ENCODE measurements at places on chromosomes 7 and 10.
A peak's percentile ranks its signal among the peaks of the same experiment; 100 is the strongest.

DNA sequence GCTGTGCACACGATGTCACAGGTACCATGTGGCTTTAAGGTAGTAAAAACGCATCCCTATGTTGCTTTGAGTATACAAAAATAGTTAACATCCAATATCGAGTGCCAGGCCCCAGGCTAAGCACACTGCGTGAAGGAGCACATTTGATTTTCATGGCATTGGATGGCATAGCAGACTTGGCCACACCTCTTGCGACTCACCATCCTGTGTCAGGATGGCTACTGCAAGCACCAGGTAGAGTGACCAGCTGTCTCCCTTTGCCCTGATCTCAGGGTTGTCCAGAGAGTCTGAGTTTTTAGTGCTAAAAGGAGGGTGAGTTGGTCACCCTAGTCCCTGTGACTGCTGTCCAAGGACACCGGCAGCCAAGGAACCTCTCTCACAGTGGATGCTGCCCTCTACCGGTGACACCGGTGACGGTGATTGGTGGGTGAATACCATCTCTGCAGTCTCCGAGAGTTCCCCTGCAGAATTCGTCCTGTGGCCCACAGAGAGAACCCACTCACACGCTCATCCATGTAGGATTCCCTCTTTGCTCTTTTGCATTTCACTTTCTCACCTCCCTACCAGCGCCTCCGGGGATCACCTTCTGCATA, 76.1 kb downstream of the BICC1 start:
- no peak for DNase-seq

DNA sequence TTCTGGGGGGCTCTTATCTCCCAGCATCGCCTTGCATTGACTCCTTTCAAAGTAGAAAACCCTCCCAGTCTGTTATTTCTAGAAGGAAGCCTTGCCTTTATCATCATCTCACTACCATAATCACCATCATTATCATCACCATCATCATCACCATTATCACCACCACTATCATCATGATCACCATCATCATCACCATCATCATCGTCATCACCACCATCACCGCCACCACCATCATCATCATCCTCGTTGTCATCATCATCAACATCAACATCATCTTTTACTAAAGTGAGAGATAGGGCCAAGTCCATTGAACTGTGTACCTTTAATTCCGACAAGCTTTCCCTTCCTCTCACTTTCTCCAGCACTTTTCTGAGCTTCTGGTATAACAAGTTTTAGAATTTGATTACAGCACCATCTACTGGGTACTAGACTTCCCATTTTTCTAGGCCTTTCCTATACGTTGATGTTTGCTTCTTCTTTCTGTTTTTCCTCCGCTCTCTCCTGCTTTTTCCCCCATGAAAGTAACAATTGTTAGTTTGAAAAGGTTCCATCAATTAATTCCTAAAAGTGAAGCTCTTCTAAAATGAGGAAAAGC, 226.4 kb downstream of the BUB3 start:
- no peak for DNase-seq

GRCh38 chr10:113061054-113061430, 111.0 kb downstream of the TCF7L2 start:
- DNase-seq = no peak

DNA sequence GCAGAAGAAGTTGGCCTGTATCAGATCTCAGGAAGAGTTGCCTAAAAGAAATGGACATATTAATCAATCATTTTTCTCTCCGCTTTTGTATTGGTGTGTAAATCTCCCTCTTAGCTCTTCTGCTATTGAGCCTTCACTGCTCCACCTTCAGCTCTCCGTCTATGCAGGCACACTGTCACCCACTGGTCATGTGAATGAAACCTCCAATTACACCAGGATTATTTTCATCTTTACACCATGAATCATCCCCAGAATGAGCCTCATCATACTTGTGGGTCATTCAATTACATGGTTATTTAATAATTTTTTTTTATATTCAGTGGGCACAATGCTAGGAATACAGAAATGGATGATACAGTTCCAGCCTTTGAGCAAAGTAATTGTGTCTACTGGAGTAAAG, 92.6 kb downstream of the LRRC4 start:
- DNase-seq = no peak

GRCh38 chr7:40234666-40235065, 99.9 kb downstream of the SUGCT start:
- DNase-seq = no peak

GRCh38 chr7:4889682-4890081, 6.2 kb upstream of the RADIL start:
- no peak for DNase-seq

- DNase-seq = no peak
Measured at GRCh38 chr10:11386044-11386443, 225.4 kb downstream of the USP6NL start.

DNA sequence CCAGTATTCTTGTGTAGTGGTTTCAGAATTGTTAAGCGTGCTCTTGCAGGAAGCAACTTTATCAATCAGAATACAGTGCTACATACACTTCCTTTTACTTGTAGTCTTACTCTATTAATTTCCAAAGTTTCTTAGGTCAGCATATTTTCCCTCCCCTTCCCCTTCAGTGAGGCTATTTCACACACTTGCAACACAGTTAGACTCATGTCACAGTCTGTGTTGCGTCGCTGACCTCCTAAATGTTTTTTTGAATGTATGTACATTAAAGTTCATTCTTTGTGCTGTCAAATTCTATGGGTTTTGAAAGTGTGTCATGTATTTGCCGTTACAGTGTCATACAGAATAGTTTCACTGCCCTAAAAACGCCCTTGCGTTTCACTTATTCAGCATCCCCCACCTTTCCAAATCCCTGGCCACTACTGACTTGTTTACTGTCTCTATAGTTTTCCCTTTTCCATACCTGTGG, 5.4 kb upstream of the HKDC1 start:
- DNase-seq = no peak

DNA sequence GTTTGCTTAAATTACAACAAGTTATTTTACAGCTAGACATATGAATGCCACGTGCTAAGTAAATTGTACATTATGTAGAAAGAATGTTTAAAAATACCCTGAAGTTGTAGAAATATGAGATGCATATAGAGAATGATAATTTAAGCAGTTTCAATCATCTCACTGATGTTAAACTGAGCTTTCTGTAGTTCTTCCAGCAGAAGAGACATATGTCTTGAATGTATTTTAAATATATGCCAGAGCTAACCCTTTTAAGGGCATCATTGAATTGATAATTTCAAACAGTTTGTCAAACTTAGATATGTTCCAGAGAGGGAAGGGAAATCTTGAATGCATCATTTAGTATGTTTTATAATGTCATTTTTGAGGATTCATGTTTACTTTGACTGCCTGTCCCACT, 255.2 kb downstream of the MDFIC start:
- no peak for DNase-seq

GRCh38 chr10:121036431-121036830, 185.3 kb downstream of the WDR11 start:
- no peak for DNase-seq

DNA sequence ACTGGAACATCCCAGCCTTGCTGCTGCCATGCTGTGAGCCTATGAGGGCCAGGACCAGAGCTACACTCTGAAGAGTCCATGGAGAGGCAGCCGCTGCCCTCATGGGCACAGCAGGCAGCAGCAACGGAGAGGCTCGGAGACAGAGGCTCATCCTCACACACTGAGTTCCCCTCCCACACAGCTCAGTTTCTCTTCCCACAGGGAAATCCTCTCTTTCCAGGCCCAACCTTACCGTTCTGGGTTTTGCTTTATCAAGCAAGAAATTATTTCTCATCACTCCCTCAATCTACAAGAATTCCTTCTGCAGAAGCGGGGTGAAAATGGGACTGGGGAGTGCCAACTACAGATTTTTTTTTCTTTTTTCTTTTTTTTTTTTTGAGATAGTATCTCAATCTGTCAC, 36.6 kb downstream of the GOLGA7B start:
- no peak for DNase-seq

DNA sequence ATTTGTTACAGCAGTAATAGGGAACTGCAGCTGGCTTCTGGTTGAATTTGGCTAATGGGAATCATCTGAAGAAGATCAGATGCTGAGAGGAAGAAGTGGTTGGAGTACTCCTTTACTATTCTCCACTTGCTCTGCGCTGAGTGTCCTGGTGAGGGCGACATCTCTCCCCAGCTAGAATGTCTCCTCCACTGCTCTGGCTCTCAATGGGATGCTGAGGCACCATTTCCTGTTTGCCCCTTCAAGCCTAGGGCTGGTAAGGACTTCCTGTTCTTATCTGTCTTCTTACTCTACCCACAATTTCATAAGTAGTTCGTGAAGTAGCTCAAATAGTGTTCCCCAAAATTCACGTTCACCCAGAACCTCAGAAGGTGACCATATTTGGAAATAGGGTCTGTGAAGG, 43.2 kb upstream of the TES start:
- DNase-seq = no peak

DNA sequence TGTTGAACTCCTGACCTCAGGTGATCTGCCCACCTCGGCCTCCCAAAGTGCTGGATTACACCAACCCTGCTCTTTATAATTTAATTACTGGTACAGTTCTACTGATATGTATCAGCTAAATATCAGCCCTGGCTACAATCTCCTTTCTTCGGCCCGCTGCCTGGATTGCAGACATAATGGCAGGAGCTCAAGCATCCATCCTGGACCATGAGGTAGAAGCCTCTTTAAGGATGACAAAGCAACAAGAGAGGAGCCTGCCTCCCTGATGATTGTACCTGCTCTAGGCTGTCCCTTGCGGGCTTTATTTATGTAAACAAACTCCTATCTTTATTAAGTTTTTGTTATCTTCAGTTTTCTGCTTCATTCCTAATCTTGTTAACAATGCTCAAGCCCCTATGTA, 5.6 kb upstream of the PSAP start:
- no peak for DNase-seq

GRCh38 chr7:77839919-77840318, 41.3 kb downstream of the PHTF2 start:
- no peak for DNase-seq

DNA sequence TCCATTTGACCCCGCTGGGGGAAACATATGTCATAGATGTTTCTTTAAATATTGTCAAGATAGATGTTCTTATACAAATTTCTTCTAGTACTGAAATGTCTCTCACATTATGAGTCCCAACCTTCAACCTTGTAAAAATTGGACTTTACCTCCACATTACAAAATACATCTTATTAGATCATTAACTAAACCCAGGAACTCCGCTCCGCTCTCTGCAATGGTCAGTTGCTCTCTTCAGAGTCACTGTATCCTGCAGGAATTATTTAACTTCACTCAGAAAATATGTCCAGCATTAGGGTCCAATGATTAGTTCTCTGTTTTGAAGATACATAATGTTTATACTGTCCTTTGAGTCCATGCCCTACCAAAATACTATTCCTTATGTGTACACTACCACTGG, 8.5 kb upstream of the AKR1D1 start:
- no peak for DNase-seq

- no peak for DNase-seq
Measured at GRCh38 chr7:123846217-123846891, 1.4 kb downstream of the HYAL4 start.

- DNase-seq = peak; percentile 41
Measured at GRCh38 chr10:32367793-32368453, 21.0 kb upstream of the EPC1 start.

- DNase-seq = no peak
Measured at GRCh38 chr7:70710651-70711050, 421.3 kb upstream of the GALNT17 start.

DNA sequence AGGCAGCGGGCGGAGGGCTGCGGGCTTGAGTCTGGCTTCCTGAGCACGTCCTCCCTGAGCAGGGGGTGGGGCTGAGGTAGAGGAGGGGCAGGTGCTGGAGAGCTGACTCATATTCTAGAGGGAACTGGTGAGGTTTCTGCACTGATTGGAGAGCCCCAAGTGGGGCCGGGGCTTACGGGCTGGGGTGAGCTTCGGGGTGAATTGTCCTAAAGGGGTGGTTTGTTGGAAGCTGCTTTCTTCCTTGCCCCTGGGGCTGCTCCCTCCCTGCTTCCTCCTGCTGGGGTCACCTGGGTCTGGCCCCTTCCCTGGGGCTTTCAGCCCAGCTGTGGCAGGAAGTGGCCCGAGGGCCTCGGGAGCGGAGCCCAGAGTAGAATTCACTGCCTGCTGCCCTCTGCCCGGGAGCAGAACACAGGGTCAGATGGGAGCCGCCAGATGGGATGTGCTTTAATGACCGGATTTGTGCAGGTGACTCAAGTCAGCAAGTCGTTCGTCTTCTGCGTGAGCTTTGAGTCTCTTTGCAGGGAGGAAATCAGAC, 48.6 kb downstream of the FAM20C start:
- no peak for DNase-seq

DNA sequence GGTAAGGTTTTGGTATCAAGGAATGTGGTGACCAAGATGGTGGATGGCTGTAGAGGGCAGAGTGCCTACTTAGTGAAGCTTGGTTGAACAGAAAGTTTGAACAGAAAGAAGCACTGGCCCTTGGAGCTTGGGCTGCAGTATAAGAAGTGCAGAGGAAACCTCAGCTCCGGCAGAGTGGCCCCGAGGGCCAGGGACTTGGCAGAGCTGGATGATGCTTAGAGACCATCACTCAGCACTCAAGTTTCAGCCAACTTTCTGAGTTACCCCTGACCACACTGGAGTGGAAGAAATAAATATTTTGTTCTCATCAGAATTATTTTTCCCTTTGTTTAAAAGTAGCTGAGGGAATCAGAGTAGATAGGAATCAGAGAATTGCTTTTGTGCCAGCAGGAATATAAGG, 336.7 kb downstream of the C7orf25 start:
- DNase-seq = no peak

DNA sequence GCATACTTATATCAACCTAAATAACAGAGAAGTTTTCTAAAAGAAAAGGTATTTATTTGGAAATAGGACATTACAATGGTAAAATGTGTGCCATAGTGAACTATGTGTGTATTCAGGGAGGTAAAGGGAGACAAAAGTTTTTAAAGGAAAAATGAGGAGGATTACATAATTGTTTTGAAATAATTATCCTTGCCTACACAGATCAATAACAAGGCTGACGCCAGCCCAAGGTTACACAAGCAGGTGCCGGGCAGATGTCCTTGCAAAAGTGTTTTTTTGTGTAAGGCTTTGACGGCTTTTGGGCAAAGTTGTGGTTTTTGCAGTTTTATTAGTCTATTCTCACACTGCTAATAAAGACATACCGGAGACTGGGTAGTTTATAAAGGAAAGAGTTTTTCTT, 22.7 kb upstream of the SLC35B4 start:
- no peak for DNase-seq

DNA sequence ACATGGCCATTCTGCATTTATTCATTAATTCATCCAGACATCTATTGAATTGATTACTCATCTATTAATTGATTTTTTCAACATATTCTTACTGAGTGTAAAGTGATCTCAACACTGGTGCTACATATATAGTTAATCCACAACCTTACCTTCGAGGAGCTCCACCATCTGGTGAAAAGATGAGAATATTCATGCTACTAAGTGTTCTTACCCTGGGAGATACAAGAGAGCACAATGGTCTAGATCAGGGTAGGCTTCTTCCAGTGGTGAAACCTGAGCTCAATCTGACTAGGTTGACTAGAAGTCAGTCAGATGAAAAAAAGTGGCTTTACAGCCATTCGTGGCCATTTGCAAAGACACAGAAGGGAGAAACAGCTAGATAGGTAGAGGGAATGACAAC, 507.4 kb downstream of the ANKRD7 start:
- DNase-seq = no peak

Data from stimulated activated CD8-positive, alpha-beta memory T cell treated with anti-CD3 and anti-CD28 coated beads, Interleukin-7, amount 100 ng/mL, for 1 hour (primary cell).